Prostate gland (tissue), 2 donors: ENCODE measurements at places on chromosomes 7 and 10. TPM values are rescaled to one million over a fixed set of nuclear protein-coding genes. Genes with fewer than 3 reads are reported as not detected.
A peak's percentile ranks its signal among the peaks of the same experiment; 100 is the strongest.

- no peak overlapping the region for H3K4me3 ChIP-seq
- DNase-seq: no peak
- H3K27ac ChIP-seq: no peak overlapping the region
- H3K27me3 ChIP-seq: no peaks in the 10 kb centered on the region
- H3K36me3 ChIP-seq: no peaks in the 10 kb centered on the region
These were observed 206.8 kb upstream of the LYZL1 start for GRCh38 chr10:29081951-29082685.

ATP6V0A4 gene
- 0.62 TPM for total RNA-seq

DNA sequence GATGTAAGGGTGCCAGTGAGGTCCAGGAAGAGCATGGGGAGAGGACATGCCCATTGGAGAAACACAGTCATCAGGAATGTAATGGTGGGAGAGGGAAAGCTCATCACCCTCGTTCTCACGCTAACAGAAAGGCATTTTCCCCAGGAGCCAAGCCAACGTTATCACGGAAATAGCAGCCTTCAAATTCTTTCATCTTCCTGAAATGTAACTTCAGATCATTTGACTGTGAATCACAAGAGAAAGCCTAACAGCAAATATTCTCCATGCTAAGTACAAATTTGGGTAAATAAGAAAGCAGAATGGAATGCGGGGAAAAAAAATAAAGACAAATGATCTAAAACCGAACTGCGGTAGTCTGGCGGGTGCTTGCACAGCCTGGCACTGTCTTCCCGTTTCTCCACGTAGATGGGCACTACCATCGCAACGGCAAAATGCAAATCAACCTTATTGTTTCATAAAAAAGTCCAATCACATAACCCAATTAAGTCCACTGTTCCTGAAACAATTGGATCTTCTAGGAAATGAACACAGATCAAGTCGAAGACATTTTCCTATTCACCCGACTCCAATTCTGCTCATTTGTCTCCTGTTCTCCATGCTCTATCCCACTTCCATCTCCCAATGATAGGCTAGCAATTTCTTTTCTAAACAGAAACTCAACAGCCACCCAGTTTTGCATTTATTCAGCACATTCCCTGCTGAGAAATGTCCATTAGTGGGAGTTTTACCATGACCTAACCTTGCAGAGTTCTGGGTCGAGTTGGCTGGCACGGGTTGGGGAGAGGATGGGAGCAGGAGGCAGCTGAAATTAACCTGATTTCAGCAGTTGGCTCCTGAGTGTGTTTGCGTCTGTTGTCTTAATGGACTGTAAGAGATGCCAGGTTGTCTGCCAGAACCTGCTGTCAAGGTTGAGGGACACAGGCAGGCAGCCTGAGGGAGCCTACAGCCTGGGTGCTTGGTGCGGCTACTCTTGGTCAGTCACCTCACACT lies 74.6 kb upstream of the FRMD4A start:
- DNase-seq: no peak
- H3K36me3 ChIP-seq: no peaks in the 10 kb centered on the region
- no peaks in the 10 kb centered on the region for H3K4me1 ChIP-seq

OR6V1 gene
- total RNA-seq: not detected

- H3K4me3 ChIP-seq: no peak overlapping the region
- no peaks in the 10 kb centered on the region for H3K36me3 ChIP-seq
- no peak for DNase-seq
These were observed 182.6 kb upstream of the TMEM106B start for GRCh38 chr7:12028508-12028907.

DNA sequence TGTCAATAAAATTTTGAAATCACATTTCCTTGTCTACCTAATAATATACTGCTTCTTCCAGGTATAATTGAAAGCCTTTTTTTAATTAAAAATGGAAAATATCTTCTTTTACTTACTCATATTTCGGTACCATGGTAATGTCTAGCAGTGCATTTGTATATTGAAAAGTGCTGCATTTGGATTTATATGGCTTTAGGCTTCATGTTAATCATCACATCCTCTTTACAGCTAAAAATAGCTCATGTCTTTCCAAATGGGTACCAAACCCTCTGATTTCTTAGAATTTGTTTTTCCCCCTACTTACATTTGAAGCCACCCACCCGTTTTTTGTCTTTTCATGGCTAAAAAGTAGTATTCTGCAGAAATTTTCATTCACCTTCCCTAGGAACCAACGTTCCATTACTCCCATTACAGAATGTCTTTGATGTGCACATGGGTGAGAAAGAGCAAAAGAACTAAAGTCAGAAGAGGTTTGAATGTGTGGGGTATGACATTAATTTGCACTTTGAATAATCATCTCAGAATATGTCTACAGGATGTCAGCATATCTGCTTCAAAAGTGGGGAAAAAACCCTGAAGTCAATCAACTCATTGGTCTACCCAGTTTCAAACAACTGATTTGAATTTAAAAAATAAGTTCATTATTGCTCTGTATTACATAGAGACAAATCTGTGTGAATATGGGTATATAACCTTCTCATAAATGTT lies 935.9 kb downstream of the GATA3 start:
- no peaks in the 10 kb centered on the region for H3K4me1 ChIP-seq
- no peak overlapping the region for H3K4me3 ChIP-seq
- no peaks in the 10 kb centered on the region for H3K36me3 ChIP-seq
- no peak overlapping the region for H3K27ac ChIP-seq
- no peaks in the 10 kb centered on the region for H3K27me3 ChIP-seq
- no peak for DNase-seq

CTBP2 gene
- 70.2 TPM for total RNA-seq

GRCh38 chr7:11776039-11776438 lies 56.0 kb downstream of the THSD7A start:
- no peak for DNase-seq
- H3K36me3 ChIP-seq: no peaks in the 10 kb centered on the region
- no peaks in the 10 kb centered on the region for H3K4me1 ChIP-seq
- H3K27me3 ChIP-seq: no peaks in the 10 kb centered on the region

DNA sequence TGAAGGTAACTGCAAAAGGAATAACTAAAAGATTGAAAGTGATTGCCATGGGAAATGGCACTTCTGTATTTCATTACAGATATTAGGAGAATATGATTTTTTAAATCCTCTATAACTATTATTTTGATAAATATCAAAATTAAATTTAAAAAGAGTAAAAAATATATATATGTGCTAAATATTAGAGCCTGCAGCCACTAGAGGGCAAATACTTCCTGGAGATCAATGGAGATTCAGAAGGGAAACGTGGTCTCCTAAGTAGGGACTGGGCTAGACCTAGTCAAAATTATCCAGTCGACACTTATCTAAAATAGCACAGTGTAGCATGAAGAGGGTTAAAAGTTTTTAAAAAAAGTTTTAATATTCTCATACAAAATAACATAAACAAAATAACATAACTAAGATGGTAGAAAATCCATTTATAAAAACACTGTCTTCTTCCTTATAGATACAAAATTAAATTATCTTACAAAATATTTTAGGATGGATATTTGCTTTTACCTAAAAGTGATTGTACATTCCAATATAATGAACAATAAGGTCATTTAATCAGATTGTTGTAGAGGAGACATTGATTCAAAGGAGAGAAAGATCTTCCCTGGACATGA lies 434.3 kb downstream of the MDFIC start:
- H3K36me3 ChIP-seq: no peaks in the 10 kb centered on the region
- no peak overlapping the region for H3K27ac ChIP-seq
- no peak for DNase-seq
- H3K4me3 ChIP-seq: no peak overlapping the region
- no peaks in the 10 kb centered on the region for H3K4me1 ChIP-seq

GRCh38 chr10:76210211-76210610 lies 778.8 kb downstream of the LRMDA start:
- no peaks in the 10 kb centered on the region for H3K27me3 ChIP-seq
- DNase-seq: no peak
- H3K36me3 ChIP-seq: no peaks in the 10 kb centered on the region
- H3K4me3 ChIP-seq: no peak overlapping the region

DNA sequence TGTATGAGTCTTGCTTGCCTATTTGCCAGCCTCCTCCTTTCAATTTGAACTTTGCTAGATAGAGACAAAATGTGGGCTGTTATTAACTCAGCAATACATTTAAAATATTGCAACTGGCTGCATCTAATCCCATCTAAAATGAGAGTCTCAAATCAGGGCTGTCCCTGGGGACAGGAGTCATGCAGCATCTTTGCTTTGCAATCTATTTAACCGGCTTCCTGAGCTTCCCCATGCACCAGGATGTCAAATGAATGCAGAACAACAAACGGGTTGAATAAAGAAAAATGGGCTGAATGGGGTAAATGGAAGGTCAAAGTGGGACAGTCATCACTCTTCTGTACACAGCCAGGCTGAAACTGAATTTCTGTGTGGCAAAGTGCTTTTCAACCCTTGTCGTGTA lies 89.2 kb downstream of the AOAH start:
- H3K4me3 ChIP-seq: no peak overlapping the region
- no peaks in the 10 kb centered on the region for H3K36me3 ChIP-seq
- H3K4me1 ChIP-seq: no peaks in the 10 kb centered on the region
- no peaks in the 10 kb centered on the region for H3K27me3 ChIP-seq
- no peak for DNase-seq

DNA sequence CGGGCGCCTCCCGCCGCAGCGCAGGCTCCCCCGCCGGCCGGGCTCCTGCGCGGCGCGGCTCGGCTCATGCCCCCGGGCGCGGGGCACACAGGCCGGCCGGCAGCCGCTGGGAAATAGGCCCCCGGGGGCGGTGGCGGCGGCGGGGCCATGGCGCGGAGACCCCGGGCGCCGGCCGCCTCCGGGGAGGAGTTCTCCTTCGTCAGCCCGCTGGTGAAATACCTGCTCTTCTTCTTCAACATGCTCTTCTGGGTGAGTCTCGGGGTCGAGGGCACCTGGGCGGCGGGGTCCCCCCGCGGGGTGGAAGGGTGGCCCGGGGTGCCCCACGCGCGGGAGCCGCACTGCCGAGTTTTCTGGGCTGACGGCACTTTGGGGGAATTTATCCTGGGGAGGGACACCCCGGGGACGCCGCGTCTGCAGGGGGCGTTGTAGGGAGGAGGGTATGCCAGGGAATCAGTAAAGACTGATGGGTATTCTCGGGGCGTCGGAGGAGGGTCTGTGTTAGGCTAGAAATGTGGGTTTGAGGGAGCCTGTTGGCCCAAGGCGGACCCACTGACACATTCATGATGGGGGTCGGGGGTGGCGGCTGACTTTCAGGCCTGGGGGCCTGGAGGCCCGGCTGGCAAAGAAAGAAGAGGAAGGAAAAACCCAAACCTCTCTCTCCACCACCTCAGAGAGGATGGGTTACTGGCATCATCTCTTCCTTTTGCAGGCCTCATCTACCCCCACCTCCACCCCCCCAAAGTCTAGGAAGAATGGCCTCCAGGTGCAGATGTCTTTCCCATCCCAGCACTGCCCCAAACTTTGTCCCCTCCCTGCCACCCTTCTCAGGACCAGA lies 544 bp downstream of the TSPAN33 start:
- no peaks in the 10 kb centered on the region for H3K36me3 ChIP-seq
- peaks cover 2% of the 10 kb centered on the region for H3K4me1 ChIP-seq
- no peaks in the 10 kb centered on the region for H3K27me3 ChIP-seq

ZNF804B gene
- not detected for total RNA-seq

- H3K27ac ChIP-seq: peak overlapping the region; percentile 97
- H3K4me1 ChIP-seq: peaks cover 33% of the 10 kb centered on the region
- H3K4me3 ChIP-seq: peak overlapping the region; percentile 41
- peaks cover 22% of the 10 kb centered on the region for H3K36me3 ChIP-seq
- H3K27me3 ChIP-seq: no peaks in the 10 kb centered on the region
These were observed 7.3 kb downstream of the MAFK start for GRCh38 chr7:1537535-1538412.

FEZF1 gene
- not detected for total RNA-seq

GRCh38 chr10:21889477-21890275 lies 113.9 kb downstream of the DNAJC1 start:
- no peaks in the 10 kb centered on the region for H3K4me1 ChIP-seq
- DNase-seq: no peak
- H3K4me3 ChIP-seq: no peak overlapping the region

- H3K4me3 ChIP-seq: no peak overlapping the region
- no peaks in the 10 kb centered on the region for H3K36me3 ChIP-seq
- H3K27me3 ChIP-seq: no peaks in the 10 kb centered on the region
- peaks cover 3% of the 10 kb centered on the region for H3K4me1 ChIP-seq
These were observed 25.8 kb upstream of the SFMBT2 start for GRCh38 chr10:7436490-7437100.

EEPD1 gene
- 21.9 TPM for total RNA-seq

CACNB2 gene
- total RNA-seq: 17.4 TPM
